ENCODE measurements at places on chromosomes 16 and 17.

DNA sequence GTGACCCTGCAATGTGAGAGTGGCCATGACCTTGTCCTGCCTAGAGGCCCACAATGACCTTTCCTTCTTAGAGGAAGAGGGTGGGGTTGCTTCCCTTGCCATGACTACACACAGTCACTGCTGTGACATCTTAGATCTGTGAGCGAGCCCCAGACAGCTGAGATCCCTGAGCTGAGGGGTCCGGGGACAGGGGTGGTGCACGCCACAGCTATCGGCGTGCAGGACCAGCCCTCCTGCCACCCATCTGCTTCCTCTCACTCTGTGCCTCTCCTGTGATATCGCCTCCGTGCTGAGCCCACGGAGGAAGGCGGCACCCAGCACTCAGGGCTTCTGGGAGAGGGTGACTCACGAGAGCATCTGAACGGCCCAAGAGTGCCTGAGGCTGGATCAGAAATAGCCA is 35.2 kb downstream of the KIAA0513 start:
- DNase-seq = no peak

DNA sequence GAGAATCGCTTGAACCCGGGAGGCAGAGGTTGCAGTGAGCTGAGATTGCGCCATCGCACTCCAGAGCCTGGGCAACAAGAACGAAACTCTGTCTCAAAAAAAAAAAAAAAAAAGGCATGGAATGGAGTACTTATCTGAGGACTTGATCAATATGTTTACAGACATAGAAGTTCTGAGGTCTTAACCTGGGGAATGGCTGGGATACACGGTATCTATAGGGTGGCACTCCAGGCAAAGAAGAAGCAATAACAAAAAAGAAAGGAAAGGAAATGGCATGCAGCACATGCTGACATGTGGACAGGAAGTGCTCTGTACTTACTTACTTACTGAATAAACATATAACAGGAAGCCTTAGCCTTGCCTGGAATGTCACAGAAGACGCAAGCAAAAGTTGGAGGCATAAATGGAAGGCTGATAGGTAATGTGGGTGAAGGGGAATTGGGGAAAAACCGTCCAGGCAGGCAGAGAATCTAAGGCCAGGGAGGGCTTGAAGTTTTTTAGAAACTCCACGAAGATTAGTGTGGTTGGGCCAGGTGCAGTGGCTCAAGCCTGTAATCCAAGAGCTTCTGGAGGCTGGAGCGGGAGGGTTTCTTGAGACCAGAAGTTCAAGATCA is 10.1 kb upstream of the SPOP start:
- DNase-seq = no peak

DNA sequence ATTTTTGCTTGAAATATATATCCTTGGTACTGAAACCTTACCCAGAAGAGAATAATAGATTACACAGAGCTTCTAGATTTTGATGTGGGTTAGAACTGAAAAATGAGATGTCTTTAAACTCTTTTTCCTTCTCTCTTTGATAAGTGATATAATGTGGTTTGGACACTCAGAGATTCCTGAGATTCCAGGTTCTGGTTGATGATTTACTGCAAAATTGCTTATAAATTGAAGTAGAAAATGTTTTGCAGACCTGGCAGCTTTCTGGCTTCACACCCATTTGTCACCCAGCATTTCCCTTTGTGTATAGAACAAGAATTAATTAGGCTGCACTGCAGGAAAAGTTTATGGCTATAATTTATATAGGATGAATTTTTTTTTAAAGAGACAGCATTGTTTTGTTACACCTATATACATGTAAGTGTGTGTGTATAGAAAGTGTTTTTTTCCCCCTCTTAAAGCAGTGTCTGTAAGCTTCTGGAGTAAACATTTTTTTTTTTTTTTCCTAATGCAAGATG is 23.5 kb downstream of the AATF start:
- DNase-seq = no peak

DNA sequence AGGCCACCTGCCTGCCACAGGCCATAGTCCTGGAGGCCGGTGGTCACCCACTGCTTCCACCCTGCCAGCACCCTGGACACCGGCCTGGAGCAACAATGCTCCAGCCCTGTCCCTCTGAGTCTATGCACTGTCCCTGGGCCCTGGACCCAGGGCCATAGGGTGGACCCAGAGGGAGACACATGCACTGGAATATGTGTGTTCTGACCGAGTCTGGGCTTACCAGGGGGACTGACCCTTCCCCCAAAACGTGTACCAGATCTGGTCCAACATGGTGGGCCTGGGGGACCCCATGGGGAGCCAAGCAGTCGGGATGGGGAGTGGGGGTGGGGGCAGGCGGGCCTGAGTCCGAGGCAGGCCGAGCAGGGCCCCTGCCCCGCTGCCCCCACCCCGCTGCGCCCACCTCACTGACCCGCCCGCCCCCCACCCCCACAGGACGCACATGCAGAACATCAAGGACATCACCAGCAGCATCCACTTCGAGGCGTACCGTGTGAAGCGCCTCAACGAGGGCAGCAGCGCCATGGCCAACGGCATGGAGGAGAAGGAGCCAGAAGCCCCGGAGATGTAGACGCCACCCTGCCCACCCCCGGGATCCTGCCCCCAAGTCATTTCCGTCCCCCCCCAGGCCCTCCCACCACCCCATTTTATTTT is 357.4 kb downstream of the SEC14L1 start:
- peak; percentile 31 for DNase-seq

DNA sequence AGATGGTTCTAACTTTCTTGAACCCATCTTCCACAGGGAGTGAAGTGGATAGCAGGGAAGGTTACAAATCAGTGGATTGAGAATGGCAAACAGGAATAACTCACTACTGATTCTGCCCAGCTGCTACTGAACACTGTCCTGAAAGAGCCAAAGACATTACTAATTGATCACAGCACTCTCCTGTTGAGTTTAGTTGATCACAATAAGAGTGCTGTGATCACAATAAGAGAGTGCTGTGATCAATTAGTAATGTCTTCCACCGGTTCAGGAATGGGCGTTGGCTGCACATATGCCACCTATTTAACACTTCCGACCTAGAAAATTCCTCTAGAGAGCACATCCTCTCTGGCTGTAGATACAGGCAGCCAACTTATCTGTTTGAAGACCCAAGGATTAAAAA is 11.4 kb downstream of the CFAP97D1 start:
- DNase-seq = no peak

- DNase-seq = no peak
Measured at GRCh38 chr16:22217890-22218730, 12.0 kb downstream of the EEF2K start.

GRCh38 chr16:49504626-49505025 is 131.0 kb downstream of the C16orf78 start:
- DNase-seq = no peak

DNA sequence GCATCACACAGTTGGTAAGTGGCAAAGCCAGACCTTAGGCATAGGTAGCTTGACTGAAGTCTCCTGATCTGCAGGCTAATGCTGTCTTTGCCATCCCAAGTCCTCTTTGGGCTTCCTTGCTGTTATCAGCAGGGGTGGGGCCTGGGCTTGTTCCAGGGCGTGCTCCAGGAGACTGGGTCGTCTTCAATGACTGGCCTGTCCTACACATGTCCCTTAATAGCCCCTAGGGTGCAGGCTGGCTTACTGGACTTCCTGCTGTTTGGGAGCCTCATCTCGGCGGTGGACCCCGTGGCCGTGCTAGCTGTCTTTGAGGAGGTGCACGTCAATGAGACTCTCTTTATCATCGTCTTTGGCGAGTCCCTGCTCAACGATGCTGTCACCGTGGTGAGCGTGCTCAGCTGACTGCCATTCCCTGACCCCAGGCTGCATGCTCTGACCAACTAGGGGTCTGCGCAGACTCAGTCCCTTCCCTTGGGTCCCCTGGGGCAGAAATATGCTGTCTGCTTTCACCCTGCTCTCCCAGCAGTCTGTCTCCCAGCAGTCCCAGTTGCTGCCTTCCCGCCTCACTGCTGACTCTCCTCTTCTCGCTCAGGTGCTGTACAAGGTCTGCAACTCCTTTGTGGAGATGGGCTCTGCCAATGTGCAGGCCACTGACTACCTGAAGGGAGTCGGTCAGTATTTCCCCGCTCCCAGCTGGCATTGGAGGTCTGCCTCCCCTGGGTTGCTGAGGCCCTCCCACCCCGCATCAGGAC is 6.2 kb downstream of the SLC9A5 start:
- DNase-seq = peak; percentile 23

DNA sequence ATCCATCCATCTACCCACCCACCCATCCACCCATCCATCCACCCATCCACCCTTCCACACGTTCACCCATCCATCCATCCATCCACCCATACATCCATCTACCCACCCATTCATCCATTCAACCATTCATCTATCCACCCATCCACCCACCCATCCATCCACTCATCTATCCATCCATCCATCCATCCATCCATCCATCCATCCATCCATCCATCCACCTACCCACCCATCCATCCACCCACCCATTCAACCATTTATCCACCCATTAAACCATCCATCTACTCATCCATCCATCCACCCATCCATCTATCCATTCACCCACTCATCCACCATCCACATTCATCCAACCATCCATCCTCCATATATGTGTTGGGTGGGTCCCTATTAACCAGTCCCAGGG is 26.2 kb upstream of the RPTOR start:
- DNase-seq = no peak

DNA sequence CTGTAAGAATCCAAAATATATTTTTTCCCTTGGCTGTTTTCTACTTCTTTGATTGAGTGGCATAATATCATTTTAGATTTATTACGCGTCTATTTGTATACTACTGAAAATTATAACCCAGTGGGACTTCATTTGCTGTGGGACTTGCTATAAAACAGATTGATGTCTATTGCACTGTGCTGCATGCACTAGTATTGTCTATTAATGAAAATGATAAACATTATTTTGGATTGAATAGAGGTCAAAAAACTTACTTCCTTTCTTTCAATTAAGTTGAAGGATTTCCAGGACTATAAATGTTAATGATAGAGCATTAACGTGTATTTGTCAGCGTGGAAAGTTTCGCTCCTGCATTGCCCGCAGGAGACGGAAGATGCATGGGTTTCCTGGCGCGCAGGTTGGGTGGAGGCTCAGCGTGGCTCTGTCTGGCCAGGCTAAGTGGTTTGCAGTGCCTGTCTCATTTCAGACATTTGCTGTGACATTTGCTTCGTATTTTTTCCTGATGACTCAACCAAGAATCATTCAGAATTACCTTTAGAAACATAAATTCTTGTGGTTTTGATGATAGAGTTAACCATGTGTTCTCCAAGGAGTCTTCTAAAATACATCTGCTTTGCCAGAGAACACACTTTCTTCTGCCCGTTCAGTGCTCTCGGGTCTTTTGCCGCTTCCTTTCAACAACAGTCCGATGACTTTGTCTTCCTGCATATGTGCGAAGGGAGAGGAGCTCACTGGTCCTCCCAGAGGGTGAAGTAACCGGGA is 216.7 kb downstream of the RPTOR start:
- no peak for DNase-seq

DNA sequence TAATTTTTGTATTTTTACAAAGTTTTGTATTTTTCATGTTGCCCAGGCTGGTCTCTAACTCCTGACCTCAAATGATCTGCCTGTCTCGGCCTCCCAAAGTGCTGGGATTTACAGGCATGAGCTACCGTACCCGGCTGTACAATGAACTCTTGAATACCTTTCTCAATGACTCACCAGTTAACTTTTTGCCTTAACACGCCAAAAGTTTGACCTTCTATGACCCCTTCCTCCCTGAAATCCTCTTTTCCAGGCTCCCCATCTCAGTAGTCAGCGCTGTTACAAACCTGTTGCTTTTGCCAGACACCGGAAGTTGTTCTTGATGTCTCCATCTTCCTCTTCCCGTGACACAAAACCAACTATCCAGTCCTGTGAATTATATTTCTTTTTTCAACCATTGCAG is 158.1 kb upstream of the ASIC2 start:
- no peak for DNase-seq

DNA sequence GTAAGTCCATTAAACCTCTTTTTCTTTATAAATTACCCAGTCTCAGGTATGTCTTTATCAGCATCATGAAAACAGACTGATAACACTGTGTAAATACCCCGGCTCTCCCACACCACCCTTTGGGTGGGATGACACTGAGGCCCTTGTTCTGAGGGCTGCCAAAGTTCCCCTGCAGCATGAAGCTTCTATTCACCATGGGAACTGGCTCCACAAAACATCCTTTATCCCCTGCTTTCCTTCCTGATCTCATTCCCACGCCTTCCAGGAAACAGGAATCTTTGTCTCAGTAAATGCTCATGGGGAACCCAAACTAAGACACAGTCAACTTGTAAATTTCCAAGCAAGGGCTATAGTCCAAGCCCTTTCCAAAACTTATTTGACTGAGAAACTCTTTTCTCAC is 88.4 kb downstream of the ABCC12 start:
- no peak for DNase-seq

DNA sequence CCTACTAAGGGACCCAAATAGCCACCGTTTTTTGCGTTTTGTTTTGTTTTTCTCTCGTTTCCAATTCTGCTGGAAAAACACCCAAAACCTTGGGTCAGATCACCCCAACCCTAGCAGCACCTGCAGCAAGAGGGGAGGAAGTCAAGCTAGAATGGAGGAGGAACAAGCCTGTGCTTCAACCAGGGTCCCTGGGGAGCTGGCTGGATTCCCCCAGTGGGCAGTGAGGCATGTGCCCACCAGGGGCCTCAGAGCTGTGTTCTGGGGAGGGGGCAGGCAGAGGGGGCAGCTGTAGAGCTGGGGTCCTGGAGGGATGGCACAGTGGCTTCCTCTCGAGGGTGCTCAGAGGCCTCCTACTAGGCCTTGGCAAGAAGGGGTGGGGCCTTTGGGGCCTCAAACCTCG is 6.5 kb downstream of the CD79B start:
- DNase-seq = no peak

GRCh38 chr17:83086907-83087787 is 7.7 kb downstream of the METRNL start:
- DNase-seq = no peak

GRCh38 chr17:18949566-18949965 is 2.4 kb upstream of the SLC5A10 start:
- no peak for DNase-seq

DNA sequence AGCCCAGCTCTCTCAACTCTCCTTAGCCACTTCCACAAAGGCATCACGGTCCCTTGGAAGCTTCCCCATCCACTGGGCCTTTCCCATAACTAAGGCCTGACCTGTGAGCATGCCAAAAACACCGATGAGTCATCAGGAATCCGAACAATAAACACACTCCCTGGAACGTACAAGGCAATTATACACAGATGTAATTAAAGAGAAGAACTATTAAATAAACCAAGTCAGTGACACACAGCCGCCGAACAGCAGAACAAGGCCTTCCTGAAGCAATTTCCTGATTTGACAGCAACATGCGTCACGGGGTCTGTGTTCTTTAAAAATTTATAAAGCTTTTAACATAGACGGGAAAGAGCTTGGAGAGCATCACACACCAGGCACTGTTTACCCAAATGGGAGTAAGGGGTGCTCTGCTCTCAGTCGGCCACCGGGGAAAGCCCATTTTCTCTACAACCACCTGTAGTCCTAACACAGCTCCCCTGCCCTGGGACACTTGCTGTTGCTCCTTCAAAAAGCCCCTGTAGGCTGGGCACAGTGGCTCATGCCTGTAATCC is 29.4 kb downstream of the COG7 start:
- DNase-seq = no peak

Data from left hindlimb (tissue), 1 donor.